Thoracic aorta endothelial cell (primary cell): ENCODE measurements at places on chromosomes 7 and 10. TPM values are rescaled to one million over a fixed set of nuclear protein-coding genes. Genes with fewer than 3 reads are reported as not detected.

GRID1 gene
- not detected in 2 replicates for total RNA-seq

COMMD3 gene
- total RNA-seq, result 40.9 and 41.5 TPM in 2 replicates

PAOX gene
- total RNA-seq, result 3.9 and 4.6 TPM in 2 replicates

LRRC17 gene
- total RNA-seq, result 4.4 and 6.8 TPM in 2 replicates

LHPP gene
- 4.5 and 5.1 TPM in 2 replicates for total RNA-seq

CEP55 gene
- total RNA-seq, result 84.8 and 124 TPM in 2 replicates

NUDT13 gene
- total RNA-seq, result 1.6 and 2.0 TPM in 2 replicates

FAM24B gene
- 10.6 and 14.1 TPM in 2 replicates for total RNA-seq

MYO3A gene
- not detected in 2 replicates for total RNA-seq

ACTL6B gene
- not detected in 2 replicates for total RNA-seq

SPDYE1 gene
- 0.07 TPM in 1 of 2 replicates, not detected in the other for total RNA-seq

TCF7L2 gene
- 6.7 and 9.2 TPM in 2 replicates for total RNA-seq

ITIH5 gene
- not detected in 2 replicates for total RNA-seq

GJD4 gene
- not detected in 2 replicates for total RNA-seq
